ENCODE measurements at places on chromosomes 1 and 21.

GRCh38 chr1:64891448-64891825, 74.9 kb downstream of the JAK1 start:
- no peak for DNase-seq

GRCh38 chr1:230171356-230172015, 104.4 kb downstream of the GALNT2 start:
- DNase-seq = no peak

DNA sequence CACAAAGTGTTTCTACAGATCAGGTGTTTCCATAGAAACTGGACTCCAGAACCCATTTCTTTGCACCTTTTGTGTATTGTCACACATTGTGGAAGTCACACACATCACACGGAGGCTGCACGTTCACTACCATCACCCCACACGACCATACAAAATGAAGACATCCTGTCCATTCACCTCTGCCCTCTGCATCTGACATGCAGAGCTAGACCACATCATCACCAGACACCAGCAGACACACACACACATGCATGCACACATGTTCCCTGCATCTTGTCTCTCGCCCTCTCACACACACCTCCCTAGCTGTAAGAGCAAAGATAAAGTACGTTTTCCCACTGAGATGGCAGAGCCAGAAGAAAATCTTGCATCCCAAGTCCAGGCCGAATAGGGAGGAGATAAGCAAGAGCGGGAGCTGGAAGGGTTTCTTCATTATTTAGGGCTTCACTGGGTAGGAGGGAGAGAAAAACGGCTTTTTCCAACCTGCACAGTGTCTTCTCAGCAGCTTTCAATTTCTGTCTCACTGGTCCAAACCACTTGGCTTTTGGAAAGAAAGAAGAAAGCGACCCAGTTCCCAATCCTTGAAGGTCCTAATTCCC, 709 bp downstream of the PRELP start:
- DNase-seq = no peak

DNA sequence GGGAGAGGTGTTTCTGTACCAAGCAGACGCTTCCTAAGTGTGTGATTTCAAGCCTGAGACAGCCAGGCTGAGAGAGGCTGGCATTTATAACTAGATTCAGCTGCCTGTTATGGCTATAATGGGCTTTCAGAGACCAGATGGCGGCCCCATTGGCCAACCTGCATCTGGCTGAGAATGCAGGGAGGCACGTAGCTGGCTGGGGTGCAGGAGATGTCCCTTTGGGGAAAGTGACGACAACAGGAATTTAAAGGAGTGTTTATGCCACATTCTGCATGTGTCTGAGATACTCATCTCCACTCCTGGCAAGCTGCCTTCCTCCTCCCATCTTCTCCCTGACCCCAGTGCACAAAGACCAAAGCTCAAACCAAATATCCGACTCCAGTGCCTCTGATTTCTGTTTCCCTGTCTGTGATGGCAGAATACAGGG, 21.3 kb upstream of the CCDC190 start:
- peak; percentile 49 for DNase-seq

DNA sequence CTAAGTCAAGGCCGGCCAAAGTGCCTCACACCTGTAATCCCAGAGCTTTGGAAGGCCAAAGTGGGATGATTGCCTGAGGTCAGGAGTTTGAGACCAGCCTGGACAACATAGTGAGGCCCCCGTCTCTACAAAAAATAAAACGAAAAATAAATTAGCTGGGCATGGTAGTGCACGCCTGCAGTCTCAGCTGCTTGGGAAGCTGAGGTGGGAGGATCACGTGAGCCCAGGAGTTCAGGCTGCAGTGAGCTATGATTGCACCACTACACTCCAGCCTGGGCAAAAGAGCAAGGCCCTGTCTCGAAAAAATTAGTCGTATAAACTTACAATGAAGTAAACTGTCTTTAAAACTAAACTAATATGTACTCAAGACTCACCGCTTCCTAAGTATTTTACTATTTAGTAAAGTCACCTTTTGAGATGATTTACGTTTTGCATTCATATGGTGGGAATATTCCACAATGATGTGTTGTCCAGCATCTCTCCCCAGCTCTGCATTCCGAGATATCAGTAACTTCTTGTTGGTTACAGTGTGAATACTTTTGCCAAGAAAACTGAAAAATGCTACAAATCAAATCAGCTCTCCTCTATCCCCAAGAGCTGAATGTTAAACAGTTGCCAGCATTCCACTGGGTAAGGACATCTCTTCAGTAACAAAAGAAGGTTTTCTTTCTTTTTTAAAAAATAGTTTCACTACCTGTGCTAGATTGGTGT, 84.9 kb upstream of the C21orf91 start:
- no peak for DNase-seq

DNA sequence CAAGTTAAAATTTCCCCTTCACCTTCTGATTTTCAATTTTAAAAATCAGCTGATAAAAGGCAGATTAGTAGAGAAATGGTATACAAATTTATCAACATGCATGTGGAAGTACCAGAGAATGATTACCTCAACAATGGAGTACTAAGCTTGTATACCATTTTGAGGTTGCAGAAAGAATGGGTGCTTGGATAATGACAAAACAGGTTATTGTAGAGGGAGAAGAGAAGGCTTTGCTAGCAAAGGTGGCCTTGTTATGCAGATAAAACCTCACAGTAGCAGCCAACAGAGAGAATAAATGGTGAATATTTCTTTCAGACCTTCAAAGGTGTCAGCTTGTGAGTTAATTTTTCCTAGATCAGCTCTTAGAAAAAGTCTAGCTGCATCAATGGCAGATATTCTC, 1174.9 kb upstream of the ADGRL4 start:
- DNase-seq = no peak

GRCh38 chr1:207155028-207155427, 51.0 kb downstream of the C4BPA start:
- no peak for DNase-seq

GRCh38 chr1:162551969-162552683, 9.4 kb upstream of the UAP1 start:
- no peak for DNase-seq

GRCh38 chr1:183246436-183246835, 60.4 kb downstream of the LAMC2 start:
- no peak for DNase-seq

DNA sequence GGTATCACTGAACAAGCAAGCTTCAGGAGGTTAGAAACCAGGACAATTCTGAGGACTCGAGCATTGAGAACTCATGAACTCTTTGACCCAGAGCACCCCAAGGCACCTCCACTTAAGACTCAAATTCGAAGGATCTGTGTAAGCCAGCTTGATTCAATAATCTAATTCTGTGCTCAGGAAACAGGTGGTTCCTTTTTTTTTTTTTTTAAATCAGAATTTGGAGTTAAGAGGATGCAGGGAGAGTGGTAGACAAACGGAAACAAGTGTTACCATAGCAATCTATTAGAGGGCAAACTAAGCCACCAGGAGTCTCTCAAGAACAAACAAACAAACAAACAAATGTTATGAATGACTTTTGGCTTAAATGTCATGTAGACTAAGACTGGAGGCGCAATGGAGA, 53.8 kb upstream of the DPH5 start:
- DNase-seq = no peak

DNA sequence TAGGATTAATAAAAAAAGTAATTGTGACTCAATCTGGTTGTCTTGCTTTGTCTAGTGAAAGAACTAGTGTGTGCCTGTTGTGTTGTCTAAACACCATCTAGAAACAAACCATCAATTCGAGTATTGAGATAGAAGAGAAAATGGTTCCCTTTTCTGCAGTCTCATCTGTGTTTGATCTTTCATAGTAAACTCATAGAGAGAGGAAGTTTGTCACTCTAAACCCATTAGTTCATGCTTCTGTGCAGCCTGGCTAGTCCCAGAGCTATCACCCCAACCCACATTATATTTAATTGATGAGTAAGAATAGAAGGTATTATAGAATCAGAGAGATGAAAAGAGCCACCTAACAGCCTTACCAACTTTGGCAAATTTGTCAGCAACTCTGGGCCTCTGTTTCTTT, 99.5 kb downstream of the TGFB2 start:
- DNase-seq = no peak

- no peak for DNase-seq
Measured at GRCh38 chr1:247551721-247552120, 2.8 kb downstream of the GCSAML start.

GRCh38 chr1:37513795-37514349, 694 bp downstream of the MEAF6 start:
- no peak for DNase-seq

- no peak for DNase-seq
Measured at GRCh38 chr1:168923521-168924136, 182.9 kb upstream of the ATP1B1 start.
